ENCODE measurements at places on chromosomes 4 and X. TPM values are rescaled to one million over a fixed set of nuclear protein-coding genes. Genes with fewer than 3 reads are reported as not detected.

The PAGE2B gene
- total RNA-seq: not detected

The VEGFC gene
- 1.6 TPM for total RNA-seq

The SSX2 gene
- not detected for total RNA-seq

DNA sequence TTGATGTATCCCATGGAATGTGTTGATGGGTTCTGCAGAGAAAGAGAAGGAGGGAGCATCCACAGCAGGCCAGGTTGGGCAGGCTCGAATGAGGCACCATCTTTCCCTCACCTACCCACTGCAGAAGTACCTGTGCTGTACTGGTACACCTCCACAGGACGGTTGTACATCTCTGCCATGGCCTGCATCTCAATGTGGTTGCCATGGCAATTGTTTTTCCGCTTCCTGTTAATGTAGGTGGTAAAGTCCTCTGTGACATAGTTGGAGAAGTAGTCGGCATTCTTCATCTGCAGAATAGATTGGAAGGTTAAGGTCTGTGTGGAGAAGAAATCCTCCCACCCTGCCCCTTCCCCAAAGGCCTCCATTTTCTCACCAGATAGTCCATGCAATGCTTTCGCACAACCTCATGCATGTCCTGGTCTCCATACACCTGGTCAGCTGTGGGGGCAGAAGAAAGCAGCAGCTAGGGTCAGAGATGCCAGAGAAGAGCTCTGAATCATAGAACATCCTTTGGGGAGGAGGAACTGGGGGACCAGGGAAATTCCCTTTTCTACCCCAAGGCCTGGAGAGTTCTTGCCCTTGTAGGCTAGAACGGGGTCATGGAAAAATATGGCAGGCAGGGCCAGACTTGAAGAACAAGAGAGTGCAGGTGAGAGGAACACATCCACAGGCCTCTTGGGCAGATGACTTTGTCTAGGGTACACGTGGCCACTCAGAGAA is 15.9 kb upstream of the PIM2 start:
- H3K4me3 ChIP-seq: no peak overlapping the region
- no peaks in the 10 kb centered on the region for H3K4me1 ChIP-seq
- no peak for DNase-seq
- H3K27me3 ChIP-seq: no peaks in the 10 kb centered on the region
- no peak overlapping the region for H3K27ac ChIP-seq

DNA sequence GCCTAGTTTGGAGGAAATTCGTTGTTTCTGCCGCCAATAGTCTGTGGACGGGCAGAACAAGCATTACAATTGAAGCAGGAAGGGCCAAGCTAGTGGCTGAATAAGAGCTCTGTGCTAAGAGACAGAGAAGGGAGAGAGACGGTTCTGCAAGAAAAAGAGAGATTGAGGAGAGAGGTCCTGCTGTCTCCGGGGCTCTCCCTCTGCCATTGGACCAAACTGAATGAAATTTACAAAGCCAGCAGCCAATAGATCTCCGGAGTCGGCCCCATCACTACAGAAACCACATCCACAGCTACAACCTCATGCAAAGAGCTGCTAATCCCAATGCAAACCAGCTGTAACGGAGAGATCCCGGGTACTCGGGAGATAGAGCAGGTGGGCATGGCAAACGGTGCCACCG is at the start of gene NLGN4X:
Gene NLGN4X, minus strand, starts transcription at position 148 of the 400 bp plus-strand sequence. CDS start 77,401 bp downstream, outside the sequence.
- no peaks in the 10 kb centered on the region for H3K36me3 ChIP-seq
- H3K4me1 ChIP-seq: no peaks in the 10 kb centered on the region
- peak within 1 kb of the TSS; percentile 80 for H3K4me3 ChIP-seq

DNA sequence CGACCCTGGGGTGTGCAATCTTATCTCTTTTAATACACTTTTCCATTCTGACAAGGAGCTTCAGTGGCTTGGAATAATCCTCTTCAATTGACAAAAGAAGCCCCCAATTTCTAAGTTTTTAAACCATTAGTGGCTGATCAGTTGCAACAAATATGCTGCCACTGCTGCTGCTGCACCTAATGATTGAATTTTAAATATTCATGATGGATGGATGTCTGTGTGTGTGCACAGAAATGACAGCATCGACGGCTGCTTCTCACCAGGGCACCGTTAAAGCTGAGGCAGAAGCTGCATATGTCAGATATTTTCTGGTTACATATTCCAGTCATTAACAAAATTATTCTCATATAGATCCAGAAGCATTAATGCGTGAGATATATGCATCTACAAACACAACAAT is 182.4 kb downstream of the MGST2 start:
- H3K4me3 ChIP-seq: peak overlapping the region; percentile 14
- H3K27me3 ChIP-seq: no peaks in the 10 kb centered on the region
- peak overlapping the region; percentile 90 for H3K27ac ChIP-seq
- no peaks in the 10 kb centered on the region for H3K36me3 ChIP-seq
- DNase-seq: no peak
- peaks cover 76% of the 10 kb centered on the region for H3K4me1 ChIP-seq

DNA sequence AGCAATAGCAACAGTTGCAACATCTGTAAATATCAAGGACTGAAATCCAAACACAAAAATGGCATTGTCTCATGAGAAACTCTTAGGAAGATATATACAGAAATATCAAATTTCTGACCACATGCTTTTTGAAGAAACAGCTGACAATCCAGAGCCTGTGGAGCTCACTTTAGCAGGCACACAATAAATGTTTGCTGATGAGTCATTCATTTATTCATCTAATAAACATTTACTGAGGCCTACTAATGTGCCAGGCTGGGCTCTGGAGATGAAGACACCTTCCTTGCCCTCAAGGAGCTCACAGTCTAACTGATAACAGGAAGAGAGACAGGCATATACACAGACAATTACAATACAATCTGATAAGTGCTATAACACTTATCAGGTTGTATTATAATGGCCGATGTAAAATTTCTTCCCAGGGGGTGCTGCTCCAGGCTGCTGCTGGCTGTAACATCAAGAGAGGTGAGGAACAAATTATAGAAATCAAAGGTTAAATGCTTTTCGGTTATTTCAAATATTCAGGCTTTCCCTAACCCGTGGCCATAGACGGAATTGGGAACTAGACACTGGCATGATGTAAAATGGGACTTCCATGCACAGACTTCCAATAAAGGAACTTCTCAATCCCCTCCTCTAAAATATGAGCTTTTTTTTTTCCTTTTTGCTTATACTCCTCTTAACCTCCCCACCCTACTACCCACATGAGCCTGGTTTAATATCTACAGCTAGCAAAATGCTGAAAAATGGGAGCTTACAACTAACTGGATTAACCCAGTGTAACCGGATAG is 16.8 kb upstream of the ZCCHC13 start:
- H3K27me3 ChIP-seq: no peaks in the 10 kb centered on the region
- H3K27ac ChIP-seq: no peak overlapping the region
- no peak for DNase-seq
- H3K36me3 ChIP-seq: no peaks in the 10 kb centered on the region
- no peaks in the 10 kb centered on the region for H3K4me1 ChIP-seq

- peaks cover 28% of the 10 kb centered on the region for H3K4me1 ChIP-seq
- no peaks in the 10 kb centered on the region for H3K36me3 ChIP-seq
- H3K4me3 ChIP-seq: no peak overlapping the region
- no peak overlapping the region for H3K27ac ChIP-seq
Observed at GRCh38 chr4:53841711-53842110, 222.7 kb downstream of the CHIC2 start.

- H3K27ac ChIP-seq: no peak overlapping the region
- DNase-seq: no peak
Observed at GRCh38 chr4:13539619-13540445, 4.5 kb downstream of the NKX3-2 start.
